ENCODE measurements at places on chromosomes 12 and 14.

DNA sequence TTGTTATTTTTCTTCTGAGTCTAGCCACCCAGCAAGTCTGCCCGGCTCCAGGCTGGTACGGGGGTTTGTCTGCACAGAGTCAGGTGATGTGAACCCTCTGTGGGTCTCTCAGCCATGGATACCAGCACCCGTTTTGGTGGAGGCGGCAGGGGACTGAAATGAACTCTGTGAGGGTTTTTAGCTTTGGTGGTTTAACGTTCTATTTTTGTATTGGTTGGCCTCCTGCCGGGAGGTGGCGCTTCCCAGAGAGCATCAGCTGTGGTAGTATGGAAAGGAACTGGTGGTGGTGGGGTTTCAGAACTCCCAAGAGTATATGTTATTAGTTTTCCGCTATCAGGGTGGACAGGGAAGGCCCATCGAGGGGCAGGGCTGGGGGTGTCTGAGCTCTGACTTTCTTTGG, 5.3 kb upstream of the SERPINA4 start:
- no peak for DNase-seq

GRCh38 chr12:11133816-11134215, 628 bp downstream of the TAS2R30 start:
- DNase-seq: no peak

DNA sequence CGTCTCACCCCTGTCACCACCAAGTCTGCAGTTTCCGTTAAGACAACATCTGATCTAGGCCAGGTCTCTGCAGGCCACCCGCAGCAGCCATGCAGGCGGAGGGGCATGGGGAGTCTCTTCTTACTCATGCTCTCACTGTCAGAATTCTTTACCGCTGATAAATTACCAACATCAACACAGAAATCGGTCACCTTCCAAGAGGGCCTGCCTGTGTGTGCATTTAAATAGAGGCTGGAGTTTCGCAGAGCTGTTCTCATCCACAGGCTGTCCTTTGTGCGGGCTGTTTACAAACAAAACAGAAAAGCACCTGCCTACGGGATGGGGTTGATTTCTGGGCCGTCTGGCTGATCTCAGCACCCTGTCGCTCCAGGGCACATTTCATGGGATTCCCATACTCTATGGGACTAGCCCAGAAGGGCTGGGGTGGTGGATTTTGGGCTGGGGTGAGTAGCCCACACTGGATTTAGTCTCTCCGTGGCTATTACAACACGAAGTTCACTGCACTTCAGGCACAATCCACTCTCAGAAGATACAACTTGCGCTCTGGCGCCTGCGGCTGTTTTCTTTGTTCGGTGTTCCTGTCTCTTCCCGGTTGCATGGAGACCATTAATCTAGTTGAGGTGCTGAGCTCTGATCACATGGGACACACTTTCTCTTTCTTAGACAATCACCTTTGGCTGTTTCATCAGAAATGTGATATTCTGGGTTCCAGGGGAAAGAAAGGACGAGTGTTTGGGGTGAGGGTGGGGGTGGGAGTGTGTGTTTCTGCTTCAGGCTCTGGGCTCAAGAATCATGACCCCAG, 331.1 kb downstream of the GLT1D1 start:
- no peak for DNase-seq

GRCh38 chr12:31118347-31119191, 44.9 kb downstream of the DDX11 start:
- peak; percentile 35 for DNase-seq

DNA sequence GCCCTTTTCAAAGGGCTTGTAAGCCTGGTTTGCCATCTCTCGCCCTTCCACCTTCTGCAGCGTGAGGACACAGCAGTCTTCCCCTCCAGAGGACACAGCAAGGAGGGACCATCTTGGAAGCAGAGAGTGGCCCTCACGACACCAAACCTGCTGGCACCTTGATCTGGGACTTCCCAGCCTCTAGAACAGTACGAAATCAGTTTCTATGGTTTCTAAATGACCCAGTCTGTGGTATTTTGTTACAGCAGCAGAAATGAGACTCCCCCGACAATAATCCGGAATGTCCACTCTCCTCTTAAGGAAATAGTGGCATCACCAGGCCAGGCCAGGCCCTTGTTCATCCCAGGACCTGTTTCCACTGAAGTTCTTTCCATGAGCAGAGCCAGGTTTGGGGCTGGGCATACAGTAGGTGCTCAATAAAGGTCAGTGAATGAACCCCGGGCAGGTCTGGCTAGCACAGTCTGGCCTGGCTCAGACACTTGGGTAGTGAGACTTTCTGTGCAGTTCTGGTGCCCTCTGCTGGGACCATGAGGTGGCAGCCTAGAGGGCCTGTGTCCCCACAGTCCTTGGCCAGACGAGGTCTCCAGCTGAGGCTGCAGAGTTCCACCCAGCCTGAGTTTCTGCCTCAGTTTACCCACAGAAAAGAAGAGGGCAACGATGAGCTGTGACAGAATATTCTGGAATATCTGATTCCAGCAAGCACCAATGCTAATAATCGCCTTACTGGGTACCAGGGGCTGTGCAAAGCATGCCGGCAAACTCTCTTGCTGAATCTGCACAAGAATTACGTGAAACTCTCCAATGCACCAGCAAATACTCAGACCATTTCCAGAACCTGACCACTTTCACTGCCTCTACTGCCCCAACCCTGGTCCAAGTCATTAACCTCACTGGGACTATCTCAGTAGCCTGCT, 14.0 kb downstream of the ABCB9 start:
- DNase-seq: peak; percentile 56

GRCh38 chr14:102822311-102822863, 45.1 kb downstream of the TRAF3 start:
- DNase-seq: peak; percentile 18

DNA sequence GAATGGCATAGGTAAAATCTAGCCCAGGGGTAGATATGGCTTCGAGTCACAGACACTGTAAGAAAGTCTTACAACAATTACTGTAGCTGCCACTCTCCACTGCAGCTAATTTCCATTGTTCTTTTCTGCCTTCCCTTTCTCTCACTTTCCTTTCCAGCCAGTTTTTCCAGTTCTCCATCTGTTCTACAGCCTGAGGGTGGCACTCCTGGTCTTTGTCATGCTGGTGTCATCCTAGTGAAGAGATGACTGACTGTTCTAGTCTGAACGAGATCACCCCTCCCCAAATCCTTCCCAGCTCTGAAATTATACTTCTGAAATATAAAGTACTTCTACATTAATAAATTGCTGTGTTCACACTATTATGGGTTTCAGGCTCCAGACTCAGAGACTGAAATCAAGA, 74.2 kb upstream of the CSRP2 start:
- no peak for DNase-seq

- DNase-seq: no peak
These were observed 181.6 kb upstream of the FOXG1 start for GRCh38 chr14:28584951-28585350.

- DNase-seq: no peak
These were observed 4.9 kb downstream of the PTGDR start for GRCh38 chr14:52272375-52272774.

DNA sequence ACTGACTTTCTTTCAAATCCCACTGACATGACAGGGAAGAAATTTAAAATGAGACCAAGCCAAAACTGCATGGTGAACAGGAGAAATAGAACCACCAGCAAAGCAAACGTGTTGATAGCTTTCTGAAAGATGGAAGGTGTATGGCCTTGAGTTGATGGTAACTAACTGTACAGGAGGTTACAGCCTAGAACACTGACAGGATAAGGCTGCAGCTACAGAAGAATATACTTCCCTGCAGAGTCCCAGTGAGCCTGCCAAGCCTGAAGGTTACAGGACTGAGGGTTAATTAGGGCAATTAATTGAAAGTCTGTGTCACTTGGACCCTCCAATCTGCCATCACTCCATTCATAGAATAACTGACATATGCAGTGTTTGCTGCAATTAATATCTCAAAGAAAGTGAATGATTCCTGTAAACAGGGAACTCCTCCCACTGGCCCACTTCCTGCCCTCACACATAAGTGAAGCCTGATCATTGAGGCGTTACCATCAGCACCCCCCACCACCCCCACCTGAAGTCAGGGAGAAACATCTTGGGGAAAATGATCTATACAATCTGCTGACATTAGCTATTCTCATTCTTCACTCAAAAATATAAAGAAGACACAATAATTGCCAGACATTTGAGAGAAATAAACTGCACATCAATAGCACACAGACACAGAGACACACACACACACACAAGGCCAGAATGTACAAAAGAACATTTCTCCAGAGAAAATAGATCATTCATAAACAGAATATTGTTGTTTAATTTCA, 73.4 kb downstream of the GTF2A1 start:
- no peak for DNase-seq

DNA sequence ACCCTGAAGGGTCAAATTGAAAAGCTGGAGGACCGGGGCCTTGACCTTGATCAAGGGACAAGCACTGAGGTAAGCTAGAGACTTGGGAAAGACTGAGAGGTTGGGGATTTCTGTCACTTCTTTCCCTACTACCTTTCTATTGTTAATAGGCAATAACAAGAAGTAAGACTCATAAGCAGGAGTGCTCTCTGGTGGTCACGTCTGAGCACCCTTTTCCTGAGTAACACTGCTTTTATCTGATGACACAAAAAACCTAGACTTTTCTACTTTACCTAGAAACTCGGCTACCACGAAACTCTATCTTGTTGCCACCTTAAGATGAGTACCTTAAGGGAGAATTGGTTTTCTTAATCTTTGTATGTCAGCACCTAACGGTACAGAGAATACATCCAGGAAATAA, 35.5 kb upstream of the PPFIBP1 start:
- DNase-seq: no peak

DNA sequence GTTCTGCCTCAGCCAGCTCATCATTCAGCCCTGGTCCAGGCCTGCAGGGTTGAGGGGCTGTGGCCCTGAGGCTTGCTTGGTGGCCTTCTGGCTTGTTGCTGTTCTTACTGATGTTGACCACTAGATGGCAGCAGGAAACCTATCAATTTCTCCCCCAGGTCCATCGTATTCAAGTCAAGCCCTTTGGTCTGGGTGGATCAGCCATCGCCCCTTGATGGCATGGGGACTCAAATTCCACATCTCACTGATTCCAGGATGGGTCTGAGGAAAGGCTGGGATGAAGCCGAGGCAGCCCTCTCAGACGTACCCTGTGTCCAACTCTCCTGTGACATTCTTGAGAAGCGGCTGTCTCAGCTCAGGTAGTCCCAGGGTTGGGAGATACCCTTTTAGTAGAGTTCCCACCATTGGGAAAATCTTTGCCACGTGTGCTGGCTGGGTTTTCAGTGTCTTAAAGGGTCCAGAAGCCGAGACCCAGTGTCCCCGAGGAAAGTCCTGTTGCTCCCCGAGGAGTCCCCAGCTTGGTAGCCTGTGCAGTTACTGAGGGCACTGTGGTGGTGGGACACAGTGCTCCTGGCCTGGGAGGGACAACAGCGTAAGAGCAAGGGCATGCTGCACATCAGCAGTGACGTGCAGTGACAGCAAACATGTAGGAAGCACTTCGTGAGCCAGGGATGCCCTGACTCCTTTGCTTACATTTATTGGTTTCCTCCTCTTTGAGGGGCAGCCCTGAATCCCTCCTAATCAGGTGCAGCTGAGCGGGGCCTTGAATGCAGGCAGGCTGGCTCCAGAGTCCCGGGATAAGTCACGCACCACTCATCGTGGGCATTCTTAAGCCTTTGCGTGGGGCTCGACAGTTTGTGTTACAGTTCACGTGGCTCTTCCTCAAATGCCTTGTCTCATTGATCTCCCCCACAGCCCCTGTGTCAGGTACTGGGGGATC, 58.6 kb downstream of the TSPAN9 start:
- DNase-seq: peak; percentile 67

GRCh38 chr12:14956024-14956891, 5.1 kb downstream of the ARHGDIB start:
- DNase-seq: no peak

DNA sequence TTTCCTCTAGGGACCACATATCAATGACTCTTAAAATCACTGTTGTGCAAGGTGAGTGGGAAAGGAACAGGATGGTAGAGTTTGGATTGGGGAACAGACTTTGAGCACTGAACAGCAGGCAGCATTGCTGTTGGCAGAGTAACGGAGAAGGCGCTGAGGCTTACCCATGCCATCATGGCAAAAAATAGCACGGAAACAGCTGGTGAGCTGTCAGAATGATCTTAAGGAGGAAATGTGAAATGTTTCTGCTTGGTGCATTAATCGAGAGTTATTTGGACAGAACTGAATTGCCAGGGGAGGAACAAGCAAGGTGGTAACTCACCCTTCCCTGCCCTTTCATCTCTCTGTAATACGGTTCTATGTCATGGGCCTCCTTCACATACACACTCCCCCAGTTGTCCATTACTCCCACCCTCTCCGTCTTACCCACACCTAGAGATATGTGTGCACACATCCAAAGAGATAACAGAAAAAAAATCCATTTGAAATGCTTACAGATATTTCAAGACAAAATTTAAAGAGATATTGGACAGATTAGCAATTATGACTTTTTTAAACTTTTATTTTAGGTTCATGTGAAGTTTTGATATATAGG, 572.5 kb downstream of the DIO2 start:
- DNase-seq: no peak

GRCh38 chr12:107080299-107080698, 13.1 kb downstream of the CRY1 start:
- no peak for DNase-seq

DNA sequence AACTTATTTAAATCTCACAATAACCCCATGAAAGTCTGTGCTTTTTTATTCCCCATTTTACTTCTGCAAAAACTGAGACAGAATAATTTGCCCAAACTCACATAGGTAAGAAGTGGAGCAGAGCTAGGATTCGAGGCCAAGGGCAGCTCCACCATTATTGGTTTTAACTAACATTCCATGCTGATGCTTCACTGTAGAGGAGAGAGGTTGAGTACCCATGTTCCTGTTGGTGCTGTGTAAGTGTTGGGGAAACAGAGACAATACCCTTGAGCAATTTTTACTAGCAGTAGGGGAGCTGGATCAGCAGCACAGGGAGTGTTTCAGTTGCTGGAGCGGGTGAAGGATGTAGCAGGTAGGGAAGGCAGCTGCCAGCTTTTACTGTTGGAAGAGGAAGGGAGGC, 21.1 kb downstream of the RASSF8 start:
- peak; percentile 27 for DNase-seq

DNA sequence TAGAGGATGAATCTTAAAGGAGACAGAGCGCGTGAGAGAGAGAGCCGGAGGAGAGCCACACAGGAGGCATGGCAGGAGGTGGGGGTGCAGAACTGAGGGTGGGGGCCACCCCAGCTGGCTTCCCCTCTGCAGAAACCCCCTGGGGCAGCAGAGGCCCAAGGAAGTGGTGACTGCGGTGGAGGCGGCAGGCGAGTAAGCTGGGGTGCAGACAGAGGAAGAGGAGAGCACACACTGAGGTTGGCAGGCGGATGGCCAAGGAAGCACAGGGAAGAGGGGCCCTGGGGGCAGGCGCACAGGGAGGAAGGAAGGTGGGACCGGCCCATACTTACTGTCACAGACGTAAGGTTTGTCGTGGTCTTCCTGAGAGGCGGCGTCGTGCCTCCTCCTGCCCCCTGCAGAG, 179.8 kb downstream of the DPF3 start:
- no peak for DNase-seq

- DNase-seq: no peak
These were observed 10.0 kb upstream of the GPR19 start for GRCh38 chr12:12705838-12706520.

DNA sequence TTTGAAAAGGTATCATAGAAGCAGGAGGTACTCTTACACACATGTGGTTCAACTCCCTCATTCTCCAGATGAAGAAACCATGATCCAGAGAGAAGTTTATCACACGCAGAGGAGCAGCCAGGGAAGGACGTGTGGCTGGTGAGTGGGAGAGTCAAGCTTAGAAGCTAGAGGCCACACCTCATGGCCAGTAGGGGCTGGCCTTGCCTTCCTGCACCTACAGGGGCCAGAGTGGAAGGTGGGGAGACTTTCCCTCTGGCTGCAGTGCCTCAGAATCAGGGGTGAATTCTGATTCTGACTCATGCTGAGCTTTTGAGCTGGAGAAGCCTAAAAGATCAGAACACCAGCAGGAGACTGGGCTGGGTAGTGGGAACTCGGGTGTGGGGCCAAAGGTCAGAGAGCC, 1067.9 kb downstream of the BCL11B start:
- DNase-seq: no peak

Measured in fibroblast of skin of right quadriceps (primary cell).